Pancreas (tissue), 10 donors: ENCODE measurements at places on chromosomes 12 and 14. TPM values are rescaled to one million over a fixed set of nuclear protein-coding genes. Genes with fewer than 3 reads are reported as not detected.

OR6C2 gene
- total RNA-seq, result not detected

CABP1 gene
- total RNA-seq, result 0.38 TPM

CCDC184 gene
- total RNA-seq, result 0.25 TPM

KRT78 gene
- total RNA-seq, result not detected

NID2 gene
- 3.3 TPM for total RNA-seq

FITM1 gene
- total RNA-seq, result 4.6 TPM

DNA sequence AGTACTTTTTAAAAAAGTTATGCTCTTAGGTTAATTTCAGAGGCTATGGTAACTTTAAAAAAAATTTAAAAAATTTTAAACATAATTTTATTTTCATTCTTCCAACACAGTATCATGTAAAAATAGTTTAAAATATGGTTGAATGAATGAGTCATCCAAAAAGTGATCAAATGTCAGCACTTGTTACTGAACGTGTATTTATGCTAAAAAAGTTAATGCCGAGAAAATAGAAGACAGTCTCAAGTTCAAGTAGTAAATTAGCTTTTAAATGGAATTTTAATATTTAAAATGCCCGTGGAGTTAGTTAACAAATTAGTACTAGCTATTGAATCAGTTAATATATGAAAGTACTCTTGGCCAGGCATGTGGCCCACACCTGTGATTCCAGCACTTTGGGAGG is 4.8 kb downstream of the AEBP2 start:
- DNase-seq, result no peak

DNA sequence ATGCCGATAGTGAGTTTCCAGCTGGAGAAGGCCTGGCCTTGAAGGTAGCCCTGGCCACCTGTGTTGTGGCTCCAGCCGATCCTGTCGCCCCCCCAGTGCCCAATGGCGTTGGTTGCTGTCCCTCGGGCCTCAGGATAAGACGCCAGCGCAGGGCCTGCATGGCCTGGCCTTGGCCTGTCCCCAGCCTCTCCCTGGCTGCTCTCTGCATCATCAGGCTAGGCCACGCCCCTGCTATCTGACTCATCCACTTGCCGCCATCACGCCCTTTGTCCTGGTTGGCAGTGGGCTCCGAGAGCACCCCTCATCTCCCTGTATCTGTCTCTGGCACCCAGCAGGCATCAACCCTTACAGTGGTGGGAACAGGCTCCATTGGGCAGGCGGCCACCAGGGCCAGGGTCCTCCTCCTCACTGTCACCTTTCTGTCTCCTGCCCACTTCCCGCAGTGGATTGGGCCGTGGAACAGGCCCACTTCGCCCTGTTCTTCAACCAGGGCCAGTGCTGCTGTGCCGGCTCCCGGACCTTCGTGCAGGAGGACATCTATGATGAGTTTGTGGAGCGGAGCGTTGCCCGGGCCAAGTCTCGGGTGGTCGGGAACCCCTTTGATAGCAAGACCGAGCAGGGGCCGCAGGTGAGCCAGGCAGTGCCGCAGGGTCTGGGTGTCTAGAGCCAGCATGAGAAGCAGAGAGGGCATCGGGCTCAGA is 25.6 kb downstream of the ALDH2 start:
- DNase-seq, result no peak

- no peak for DNase-seq
Measured at GRCh38 chr12:61504396-61505080, 755.7 kb upstream of the USP15 start.

- no peak for DNase-seq
Measured at GRCh38 chr12:45743247-45743646, 13.7 kb downstream of the ARID2 start.

DNA sequence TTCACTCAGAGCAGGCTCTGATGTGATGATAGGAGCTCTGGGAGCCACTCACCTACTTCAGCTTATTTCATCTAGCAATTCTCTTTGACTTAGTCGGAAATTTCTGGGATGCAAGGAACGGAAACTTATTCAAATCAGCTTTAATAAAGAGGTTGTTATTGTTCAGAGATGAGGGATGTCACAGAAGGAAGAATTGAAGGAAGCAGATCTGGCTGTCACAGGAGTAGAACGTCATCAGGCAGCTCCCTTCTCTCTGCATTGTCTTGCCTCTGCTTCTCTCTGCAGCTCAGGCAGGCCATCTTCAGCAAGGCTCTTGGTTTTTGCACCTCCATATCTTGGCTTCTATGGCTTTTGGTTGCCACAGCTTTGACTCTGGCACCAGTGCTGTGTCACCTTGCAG is 7.6 kb upstream of the TMEM30B start:
- DNase-seq, result no peak

DNA sequence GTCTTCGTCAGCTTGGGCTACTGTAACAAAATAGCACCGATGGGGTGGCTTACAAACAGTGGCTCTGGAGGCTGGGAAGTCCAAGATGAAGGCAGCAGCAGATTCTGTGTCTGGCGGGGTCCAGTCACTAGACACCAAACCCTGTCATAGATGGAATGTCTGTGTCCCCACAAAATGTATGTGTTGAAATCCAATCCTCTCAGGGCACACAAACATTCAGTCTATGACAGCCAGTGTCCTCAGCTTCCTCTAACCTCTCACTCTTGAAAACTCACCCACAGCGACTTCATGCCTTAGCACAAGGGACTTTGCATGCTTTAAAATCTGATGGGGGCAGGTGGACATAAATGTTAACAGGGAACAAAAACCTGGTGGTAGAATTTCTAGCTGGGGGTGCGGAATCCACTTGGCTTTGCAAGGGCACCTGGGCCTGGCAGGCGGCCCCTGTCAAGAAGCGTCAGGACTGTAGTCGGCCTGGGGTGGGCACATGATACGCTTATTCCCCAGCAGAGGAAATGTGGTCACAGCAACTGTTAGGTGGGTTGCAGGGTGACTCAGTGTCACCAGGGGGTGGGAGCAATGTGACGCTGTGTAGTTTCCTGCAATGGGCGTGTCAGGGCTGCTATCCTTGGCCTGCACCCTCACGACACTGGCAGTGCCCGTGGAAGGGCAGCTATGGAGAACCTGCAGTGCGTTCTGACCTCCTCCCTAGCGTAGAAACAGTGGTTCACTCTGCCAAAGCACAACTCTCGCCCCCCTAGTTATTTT is 17.7 kb downstream of the RIN3 start:
- no peak for DNase-seq

GRCh38 chr14:38297681-38298080 is 41.8 kb upstream of the CLEC14A start:
- no peak for DNase-seq

DNA sequence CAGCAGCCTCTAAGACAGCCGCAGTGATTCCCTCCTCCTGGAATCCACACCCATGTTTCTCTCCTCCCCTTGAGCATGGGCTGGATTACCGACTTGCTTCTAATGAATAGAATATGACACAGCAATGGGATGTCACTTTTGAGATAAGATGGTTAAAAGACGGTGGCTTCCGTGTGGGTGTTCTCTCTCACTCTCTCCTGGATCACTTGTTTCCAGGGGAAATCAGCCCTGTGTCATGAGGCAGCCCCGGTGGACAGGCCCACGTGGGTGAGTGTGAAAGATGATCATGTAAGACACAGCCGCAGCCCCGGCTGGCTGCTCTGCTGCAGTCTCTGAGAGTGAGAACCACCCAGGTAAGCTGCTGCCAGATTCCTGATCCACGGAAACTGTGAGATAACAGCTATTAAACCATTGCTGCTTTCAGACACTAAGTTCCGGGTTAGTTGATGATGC is 10.7 kb downstream of the MOAP1 start:
- no peak for DNase-seq

DNA sequence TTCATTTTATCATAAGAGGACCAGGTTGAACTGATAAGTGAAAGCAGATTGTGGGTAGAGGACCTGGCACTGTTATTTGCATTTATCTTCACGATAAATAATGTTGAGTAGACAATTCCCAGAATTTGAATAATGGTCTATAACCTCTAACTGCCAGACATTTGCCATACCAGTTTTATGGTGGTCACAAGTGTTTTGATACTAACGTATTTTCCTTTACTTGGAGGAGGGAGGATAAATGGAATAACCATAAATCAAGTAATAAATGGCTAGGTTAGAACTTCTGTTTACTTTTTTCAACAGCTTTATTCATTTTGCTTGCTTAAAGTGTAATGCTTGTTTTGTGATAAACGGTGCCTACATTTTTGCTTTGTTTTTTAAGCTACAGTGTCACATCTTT is 9.5 kb downstream of the PAX9 start:
- no peak for DNase-seq

GRCh38 chr14:81986005-81986404 is 452.4 kb upstream of the SEL1L start:
- no peak for DNase-seq
